ENCODE measurements at places on chromosomes 16 and 17. TPM values are rescaled to one million over a fixed set of nuclear protein-coding genes. Genes with fewer than 3 reads are reported as not detected.

GRCh38 chr16:27703121-27703520 lies 153.2 kb downstream of the KATNIP start:
- DNase-seq: no peak

The CCL1 gene
- not detected for total RNA-seq

- no peak for DNase-seq
These were observed 772 bp downstream of the NTN1 start for GRCh38 chr17:9021992-9022572.

- no peak for DNase-seq
These were observed 112.0 kb downstream of the NPIPB5 start for GRCh38 chr16:22622703-22623102.

The CCDC92B gene
- total RNA-seq: not detected

GRCh38 chr17:13634021-13634420 lies 32.3 kb upstream of the HS3ST3A1 start:
- no peak for DNase-seq

- DNase-seq: no peak
These were observed 2.3 kb downstream of the ALYREF start for GRCh38 chr17:81888988-81889595.

The IGSF6 gene
- not detected for total RNA-seq

The MMP25 gene
- not detected for total RNA-seq

DNA sequence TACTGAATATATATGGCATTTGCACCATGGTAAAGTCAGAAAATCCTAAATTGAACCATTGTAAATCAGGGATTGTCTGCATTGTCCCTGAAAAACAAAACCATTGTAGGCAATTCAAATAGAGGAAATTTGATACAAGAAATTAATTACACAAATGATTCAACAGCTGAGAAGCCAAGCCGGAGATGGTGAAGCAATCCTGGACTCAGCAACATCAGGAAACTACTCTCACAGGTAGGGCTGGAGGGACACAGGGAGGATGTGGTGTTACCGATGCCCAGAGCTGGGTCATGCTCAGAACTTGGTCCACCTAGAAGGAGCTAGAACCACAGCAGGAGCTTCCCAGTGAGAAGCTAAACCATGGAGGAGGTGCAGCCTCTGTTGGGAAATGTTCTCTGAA lies 18.5 kb upstream of the SCNN1B start:
- DNase-seq: no peak

The CPHXL2 gene
- total RNA-seq: not detected

The ABCC12 gene
- not detected for total RNA-seq

The BRIP1 gene
- 20.8 TPM for total RNA-seq

The CFAP20 gene
- 115 TPM for total RNA-seq

- peak; percentile 75 for DNase-seq
These were observed 50.0 kb downstream of the SF3B3 start for GRCh38 chr16:70573451-70574121.

GRCh38 chr17:81241648-81242420 lies 2.7 kb downstream of the NDUFAF8 start:
- DNase-seq: no peak

The RTN4RL1 gene
- total RNA-seq: 0.12 TPM

- no peak for DNase-seq
These were observed 3.0 kb upstream of the TMEM204 start for GRCh38 chr16:1530349-1530882.

The C1QTNF8 gene
- not detected for total RNA-seq

The KRT17 gene
- 6.7 TPM for total RNA-seq

The ZNF174 gene
- 14.1 TPM for total RNA-seq

GRCh38 chr16:11816123-11816522 lies 19.1 kb upstream of the ZC3H7A start:
- DNase-seq: no peak

DNA sequence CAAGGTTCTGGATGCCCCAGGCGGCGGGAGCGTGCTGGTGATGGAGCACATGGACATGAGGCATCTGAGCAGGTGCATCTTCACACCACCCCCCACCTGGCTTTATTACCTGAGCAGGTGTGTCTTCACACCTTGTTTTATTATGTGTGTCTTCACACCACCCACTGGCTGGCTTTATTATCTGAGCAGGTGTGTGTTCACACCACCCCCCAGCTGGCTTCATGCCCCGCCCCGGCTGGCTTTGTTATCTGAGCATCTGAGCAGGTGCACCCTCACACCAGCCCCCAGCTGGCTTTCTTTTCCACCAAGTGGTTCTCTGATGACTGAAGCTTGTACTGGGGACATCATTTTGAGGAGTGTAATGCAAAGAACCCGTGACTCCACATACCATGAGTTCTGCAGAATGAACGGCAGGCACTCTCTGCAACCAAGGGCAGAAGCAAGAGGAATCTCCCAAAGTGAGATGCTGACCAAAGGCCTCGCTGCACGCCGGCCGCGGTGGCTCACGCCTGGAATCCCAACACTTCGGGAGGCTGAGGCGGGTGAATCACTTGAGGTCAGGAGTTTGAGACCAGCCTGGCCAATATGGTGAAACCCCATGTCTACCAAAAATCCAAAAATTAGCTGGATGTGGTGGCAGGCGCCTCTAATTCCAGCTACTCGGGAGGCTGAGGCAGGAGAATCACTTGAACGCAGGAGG lies 2.6 kb downstream of the FN3KRP start:
- no peak for DNase-seq

The RAPGEFL1 gene
- total RNA-seq: not detected

- no peak for DNase-seq
These were observed 113.2 kb upstream of the SDK2 start for GRCh38 chr17:73757420-73757819.

DNA sequence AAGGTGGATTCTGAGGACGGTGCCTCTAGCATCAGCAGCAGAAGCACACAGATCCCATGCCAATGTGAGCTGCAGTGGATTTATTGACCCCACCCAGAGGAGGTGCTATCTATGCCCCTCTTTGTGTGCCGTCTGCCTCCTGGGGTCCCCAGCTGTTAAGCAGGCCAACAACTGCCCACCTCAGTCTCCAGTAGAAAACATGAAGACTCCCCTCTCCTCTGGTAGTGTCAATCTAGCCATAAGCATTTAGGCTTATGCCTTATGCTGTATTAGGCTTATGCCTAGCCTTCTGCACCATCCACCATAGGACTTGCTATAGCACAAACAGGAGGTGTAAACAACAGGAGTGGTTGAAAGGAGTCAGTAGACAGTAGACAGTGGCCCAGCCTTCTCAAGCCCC lies 417.9 kb upstream of the C16orf82 start:
- DNase-seq: no peak

GRCh38 chr17:80668375-80669148 lies 123.9 kb downstream of the RPTOR start:
- no peak for DNase-seq

The ST6GALNAC2 gene
- 5.9 TPM for total RNA-seq

DNA sequence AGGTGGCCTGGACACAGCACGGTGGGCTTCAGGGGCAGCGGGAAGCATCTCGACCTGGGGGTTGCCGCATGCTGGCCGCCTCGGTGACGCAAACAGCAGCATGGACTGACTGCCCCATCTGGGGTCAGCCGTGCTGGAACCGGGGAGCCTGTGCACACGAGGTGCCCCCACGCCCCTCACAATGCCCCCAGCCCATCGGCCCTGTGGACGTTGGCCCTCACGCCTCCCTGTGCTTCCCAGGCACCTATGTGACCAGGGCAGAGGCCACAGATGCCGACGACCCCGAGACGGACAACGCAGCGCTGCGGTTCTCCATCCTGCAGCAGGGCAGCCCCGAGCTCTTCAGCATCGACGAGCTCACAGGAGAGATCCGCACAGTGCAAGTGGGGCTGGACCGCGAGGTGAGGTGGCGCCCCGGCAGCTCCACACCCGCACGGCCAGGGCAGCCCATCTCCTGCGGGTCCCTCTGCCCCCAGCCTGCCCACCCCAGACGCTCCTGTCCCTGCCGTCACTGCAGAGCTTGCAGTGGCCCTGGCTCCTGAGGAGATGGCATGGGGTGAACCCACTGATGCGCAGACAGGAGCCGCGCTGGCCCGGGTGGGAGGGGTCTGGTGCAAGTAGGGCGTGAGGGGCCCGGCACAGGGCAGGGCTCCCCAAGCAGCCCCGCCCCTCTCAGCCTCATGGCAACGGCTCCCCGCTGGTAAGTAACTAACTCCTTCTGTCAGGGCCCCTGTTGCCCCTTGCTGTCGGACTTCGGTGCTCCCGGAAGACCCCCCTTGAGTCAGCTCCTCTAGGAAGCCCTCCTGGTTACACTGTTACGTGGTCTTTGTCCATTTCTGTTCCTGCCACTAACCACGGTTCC lies 13.6 kb downstream of the CDH15 start:
- DNase-seq: no peak

GRCh38 chr16:2977440-2977839 lies 2.8 kb downstream of the PKMYT1 start:
- DNase-seq: no peak

DNA sequence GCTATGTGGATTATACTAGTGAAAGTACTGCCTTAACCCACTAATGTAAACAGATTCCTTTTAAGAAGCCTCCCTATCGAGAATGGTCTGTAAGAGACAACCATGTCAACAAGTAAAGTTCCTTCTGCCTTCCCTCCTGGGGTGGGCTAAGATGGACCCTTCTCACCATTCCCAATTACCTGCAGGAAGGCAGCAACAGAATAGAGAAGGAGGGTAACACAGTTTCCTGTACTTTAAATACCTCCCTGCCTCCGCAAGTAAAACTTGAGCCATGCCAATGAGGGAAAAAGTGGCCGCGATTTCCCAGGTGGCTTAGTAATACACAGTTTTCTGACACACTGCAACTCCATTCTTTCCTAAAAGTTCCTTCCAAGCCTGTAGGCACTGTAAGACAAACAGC lies 45.2 kb downstream of the TOX3 start:
- DNase-seq: no peak

DNA sequence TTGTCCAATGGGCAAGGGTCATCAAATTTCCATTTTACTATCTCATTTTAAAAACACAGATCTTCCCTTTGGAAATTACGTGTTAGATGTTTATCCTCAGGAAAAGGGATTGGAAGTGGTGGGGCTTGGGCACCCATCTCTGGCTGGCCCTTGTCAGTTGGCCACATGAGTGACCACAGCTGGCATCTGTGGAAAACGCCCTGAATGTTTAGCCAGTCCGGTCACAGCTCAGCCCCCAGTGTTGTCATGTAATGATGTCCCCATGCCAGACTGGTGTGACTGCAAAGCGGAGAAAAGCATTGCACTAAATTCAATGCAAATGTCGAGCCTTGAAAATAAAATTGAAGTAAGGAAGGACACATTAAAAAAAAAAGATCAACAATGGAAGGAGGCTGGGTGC lies 53.0 kb downstream of the TMC6 start:
- DNase-seq: no peak

GRCh38 chr17:45775148-45775547 lies 9.0 kb upstream of the CRHR1 start:
- DNase-seq: no peak

DNA sequence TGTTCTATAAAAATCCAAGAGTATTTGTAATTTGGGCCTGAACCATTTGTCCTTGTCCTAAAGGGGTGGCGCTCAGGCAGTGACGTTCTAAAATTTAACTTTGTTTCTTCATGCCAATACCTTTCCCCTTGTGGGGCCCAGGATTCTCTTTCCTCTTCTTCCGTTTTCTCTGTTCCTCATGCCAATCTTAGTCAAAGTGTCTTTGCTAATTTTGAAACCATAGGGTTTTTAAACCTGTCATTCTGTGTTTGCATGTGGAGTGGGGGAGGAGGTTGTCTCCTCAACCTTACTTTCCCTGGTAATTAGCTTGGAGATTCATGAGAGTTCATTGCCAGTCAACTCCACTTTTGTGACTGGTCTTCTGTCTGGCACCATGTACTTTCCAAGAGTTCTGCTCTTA lies 337.1 kb downstream of the MAF start:
- no peak for DNase-seq

- DNase-seq: peak; percentile 80
These were observed 43.0 kb upstream of the TANGO6 start for GRCh38 chr16:68800257-68800875.

- peak; percentile 80 for DNase-seq
These were observed 18.4 kb downstream of the CFAP20 start for GRCh38 chr16:58110571-58111301.

DNA sequence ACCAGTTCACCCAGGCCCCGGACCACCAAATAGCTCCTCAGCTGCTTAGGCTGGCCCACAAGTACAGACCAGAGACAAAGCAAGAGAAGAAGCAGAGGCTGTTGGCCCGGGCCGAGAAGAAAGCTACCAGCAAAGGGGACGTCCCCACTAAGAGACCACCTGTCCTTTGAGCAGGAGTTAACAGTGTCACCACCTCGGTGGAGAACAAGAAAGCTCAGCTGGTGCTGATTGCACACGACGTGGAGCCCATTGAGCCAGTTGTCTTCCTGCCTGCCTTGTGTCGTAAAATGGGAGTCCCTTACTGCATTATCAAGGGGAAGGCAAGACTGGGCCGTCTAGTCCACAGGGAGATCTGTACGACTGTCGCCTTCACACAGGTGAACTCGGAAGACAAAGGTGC lies 15.4 kb downstream of the FOXF1 start:
- no peak for DNase-seq

GRCh38 chr17:7407485-7408251 lies at the start of gene NLGN2:
Gene NLGN2 (plus strand): TSS chr17:7407845. CDS start chr17:7408256, 411 bp downstream.
- DNase-seq: no peak

- DNase-seq: no peak
These were observed 57.0 kb downstream of the PITPNC1 start for GRCh38 chr17:67434061-67434525.

The ESRP2 gene
- not detected for total RNA-seq

DNA sequence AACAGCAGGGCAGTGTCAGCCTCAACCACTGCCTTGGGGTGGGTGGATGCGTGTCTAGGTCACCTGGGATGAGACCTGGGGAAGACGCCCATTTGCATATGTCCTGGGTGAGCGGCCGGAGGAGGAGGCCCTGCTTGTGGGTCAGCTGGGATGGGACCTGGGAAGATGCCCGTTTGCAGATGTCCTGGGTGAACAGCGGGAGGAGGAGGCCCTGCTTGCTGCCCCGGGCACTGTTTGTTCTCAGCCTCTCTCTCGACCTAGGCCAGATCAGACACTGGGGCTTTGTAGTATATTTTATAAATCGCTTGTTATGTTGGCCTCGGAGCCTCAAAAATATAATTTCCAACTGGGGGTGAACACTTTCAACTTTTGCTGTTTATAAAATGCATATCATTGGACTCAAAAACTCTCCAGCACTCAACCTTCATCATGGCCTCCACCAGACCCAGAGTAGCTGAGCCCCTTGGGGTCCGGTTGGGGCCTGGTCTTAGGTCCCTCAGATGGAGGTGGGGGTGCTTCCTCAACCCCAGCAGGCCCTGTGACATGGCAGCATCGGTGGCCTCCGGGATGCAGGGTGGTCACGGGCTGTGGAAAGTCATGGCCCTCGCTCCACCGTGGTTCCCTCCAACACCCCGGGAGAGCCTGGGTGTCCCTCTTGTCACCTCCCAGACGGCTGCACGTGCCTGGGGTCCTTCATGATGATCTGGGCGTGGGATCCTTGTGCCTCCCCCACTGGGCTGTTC lies 17.3 kb downstream of the DBNDD1 start:
- no peak for DNase-seq

The BMERB1 gene
- total RNA-seq: 25.5 TPM

All from M059J (cell line).